ENCODE measurements at places on chromosomes 2 and 18.

GRCh38 chr2:48727560-48727959 is 28.0 kb downstream of the LHCGR start:
- DNase-seq, result no peak

DNA sequence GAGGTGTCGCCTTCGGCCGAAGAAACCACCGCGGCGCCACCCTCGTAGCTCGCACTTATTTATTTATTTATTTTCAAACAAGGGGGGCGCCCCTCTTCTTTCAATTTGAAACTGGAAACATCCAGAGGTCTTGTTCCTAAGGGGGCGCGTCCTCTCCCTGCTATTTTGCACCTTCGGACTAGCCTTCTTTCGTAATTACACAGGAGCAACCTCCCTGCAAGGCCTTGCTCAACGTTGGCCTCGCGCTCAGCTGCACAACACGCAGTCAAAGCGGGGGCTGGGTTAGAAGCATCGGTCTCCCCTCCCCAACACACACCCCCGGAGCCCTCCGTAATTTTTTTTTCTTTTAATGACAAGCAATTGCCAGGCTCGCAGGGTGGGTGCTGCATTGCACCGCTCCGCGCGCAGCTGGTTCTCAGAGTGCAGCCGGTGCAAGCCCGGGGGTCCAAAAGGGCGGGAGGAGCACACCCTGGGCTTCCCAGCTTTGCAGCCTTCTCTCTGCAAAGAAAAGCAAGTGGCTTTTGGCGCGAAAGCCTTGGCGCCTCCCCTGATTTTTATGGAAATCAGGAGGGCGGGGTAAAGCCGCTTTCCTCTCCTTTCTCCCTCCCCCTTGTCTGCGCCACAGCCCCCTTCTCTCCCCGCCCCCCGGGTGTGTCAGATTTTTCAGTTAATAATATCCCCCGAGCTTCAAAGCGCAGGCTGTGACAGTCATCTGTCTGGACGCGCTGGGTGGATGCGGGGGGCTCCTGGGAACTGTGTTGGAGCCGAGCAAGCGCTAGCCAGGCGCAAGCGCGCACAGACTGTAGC is at the start of gene MYCN:
Gene MYCN (plus strand): TSS at position 697 of the 807 bp plus-strand sequence. CDS start 1,515 bp downstream, outside the sequence.
- DNase-seq, result peak; percentile 57

DNA sequence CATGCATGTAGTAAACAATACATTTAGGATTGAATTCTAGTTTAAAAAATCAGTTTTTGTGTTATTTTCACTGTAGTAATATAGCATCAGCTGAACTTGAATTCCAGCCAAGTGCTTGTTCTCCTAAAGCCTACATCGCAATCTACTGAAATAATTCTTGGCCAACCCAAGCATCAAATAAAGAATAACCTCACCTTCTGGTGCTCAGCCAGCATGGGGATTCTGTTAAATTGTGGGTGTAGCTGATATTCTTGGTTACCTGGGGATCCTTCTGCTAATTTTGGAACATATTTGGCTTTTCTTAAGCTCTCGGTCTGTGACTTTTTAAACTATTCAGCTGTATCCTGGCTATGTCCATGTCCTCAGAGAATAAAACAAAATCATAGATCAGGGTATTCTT is 248.8 kb downstream of the NRXN1 start:
- DNase-seq, result no peak

- no peak for DNase-seq
Observed at GRCh38 chr2:11499081-11499743, 33.3 kb upstream of the E2F6 start.

DNA sequence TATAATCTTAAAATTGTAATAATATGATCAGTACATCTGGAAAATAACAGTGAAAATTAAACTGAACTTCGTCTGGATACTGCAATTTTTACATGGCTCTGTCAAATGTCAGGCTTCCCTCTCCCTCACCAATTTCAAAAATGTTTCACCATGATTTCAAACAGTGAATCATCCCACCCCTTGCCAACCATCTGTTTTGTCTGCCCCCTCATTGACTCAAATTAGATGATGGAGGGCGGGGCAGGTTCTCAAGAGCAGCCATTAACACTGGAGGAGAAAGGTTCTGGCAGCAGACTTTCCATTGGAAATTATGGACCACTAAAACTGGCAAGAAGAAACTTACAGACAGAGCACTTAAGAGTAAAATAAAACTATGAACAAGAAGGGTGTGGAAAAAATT is 1195.7 kb upstream of the ZEB2 start:
- DNase-seq, result no peak

All from GM06990 (cell line).